ENCODE measurements at places on chromosomes 5 and 9. TPM values are rescaled to one million over a fixed set of nuclear protein-coding genes. Genes with fewer than 3 reads are reported as not detected.

- no peaks in the 10 kb centered on the region for H3K36me3 ChIP-seq
- H3K4me1 ChIP-seq = no peaks in the 10 kb centered on the region
- no peak overlapping the region for H3K4me3 ChIP-seq
- H3K27me3 ChIP-seq = no peaks in the 10 kb centered on the region
- H3K27ac ChIP-seq = peak overlapping the region; percentile 58
These were observed 72.7 kb upstream of the STXBP1 start for GRCh38 chr9:127539259-127539981.

DNA sequence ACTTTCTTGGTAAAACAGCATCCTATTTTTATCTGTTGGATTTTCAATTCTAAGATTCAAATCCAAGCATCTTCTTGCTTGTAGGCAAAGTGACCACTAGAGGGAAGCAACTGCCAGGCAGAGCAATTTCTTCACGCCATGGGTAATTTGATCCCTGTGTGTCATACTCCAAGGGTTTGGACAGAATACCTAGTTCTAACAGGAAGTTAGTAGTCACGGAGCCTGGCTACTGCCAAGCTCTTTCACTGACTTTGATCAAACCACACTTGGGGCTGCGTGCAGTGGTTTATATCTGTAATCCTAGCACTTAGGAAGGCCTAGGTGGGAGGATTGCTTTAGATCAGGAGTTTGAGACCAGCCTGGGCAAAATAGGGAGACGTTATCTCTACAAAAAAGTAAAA, 473.6 kb upstream of the TNC start:
- H3K27me3 ChIP-seq = no peaks in the 10 kb centered on the region
- H3K4me1 ChIP-seq = no peaks in the 10 kb centered on the region
- peak overlapping the region; percentile 27 for H3K27ac ChIP-seq
- no peak overlapping the region for H3K4me3 ChIP-seq
- no peaks in the 10 kb centered on the region for H3K36me3 ChIP-seq

GRCh38 chr5:125894383-125894782, 528.8 kb upstream of the GRAMD2B start:
- DNase-seq = no peak
- H3K27ac ChIP-seq = peak overlapping the region; percentile 58
- no peaks in the 10 kb centered on the region for H3K4me1 ChIP-seq
- H3K4me3 ChIP-seq = no peak overlapping the region
- no peaks in the 10 kb centered on the region for H3K27me3 ChIP-seq

DNA sequence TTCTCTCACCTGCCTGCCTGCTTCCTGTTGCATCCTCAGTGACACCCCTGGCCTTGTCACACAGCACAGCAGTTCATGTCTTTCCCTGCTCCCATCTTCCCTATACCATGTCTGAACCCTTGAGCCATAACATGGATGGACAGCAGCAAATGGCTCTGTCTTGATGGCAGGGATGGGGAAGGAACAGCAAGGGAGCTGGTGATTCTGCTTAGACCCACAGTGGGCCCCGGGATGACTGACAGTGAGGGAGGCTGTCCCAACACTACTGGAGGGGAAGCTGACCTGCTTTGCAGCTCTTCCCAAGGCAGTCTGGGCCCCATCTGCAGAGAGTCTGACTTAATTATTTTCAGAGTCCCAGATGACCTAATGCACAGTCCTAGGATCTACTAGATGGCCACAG, 48.2 kb downstream of the MARCHF3 start:
- peaks cover 31% of the 10 kb centered on the region for H3K4me1 ChIP-seq
- no peaks in the 10 kb centered on the region for H3K27me3 ChIP-seq
- H3K4me3 ChIP-seq = no peak overlapping the region
- H3K36me3 ChIP-seq = no peaks in the 10 kb centered on the region
- no peak overlapping the region for H3K27ac ChIP-seq
- no peak for DNase-seq

- peaks cover 23% of the 10 kb centered on the region for H3K4me1 ChIP-seq
- no peak for DNase-seq
- H3K27ac ChIP-seq = peak overlapping the region; percentile 84
- peak overlapping the region; percentile 9 for H3K4me3 ChIP-seq
- no peaks in the 10 kb centered on the region for H3K27me3 ChIP-seq
These were observed 596 bp downstream of the SLC28A3 start for GRCh38 chr9:84339962-84340361.

DNA sequence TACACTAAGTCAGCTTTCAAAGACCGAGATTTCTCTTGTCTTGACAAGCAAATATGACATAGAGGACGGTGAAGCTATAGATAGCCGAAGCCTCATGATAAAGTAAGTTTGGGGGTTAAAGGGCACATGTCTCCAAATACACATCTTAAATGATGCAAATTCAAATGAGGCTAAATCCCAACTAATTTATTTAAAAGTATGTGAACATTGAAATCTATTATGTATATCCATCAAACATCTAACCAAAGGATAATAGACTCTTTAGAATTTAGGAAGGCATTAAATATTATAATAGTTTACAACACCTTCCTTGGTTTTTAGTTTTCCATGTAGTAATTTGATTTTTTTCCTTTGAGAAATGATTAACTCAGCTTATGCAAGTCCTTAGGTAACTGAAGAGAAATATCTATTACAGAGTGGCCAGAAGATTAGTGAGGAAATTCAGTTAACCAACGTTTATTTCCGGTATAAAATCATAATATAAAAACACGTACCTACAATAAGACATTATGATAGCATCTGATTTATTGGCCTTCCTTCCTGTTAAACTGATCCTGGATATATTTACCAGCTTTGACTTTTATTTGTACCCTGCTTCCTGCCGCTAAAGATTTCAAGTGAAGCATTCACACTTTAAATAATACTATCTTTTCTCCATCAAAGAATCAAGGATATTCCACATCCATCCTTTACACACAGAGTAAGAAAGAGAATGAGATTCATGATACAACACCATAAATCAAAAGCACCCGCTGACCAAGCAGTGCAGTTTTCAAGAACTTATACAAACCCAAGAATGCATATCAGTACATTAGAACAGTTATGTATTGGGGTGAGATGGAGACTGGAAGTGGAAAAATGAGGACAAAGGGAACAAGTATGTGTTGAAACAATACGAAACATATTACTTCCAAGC, 31.9 kb upstream of the F2R start:
- no peaks in the 10 kb centered on the region for H3K4me1 ChIP-seq
- H3K4me3 ChIP-seq = no peak overlapping the region
- no peaks in the 10 kb centered on the region for H3K27me3 ChIP-seq
- no peak for DNase-seq
- H3K27ac ChIP-seq = no peak overlapping the region

The OR13C5 gene
- not detected for total RNA-seq

The FAM170A gene
- total RNA-seq = not detected

The GGTA1 gene
- 11.6 TPM for total RNA-seq
